Cortex of kidney (tissue), 1 donor: ENCODE measurements at places on chromosomes 3 and 15.

- no peak for DNase-seq
These were observed 129.8 kb downstream of the PPM1L start for GRCh38 chr3:160885791-160886286.

- no peak for DNase-seq
These were observed 293.8 kb downstream of the MEX3B start for GRCh38 chr15:81751816-81752545.

GRCh38 chr3:44584646-44585501, at the start of gene ZNF660:
ZNF660 (plus strand) TSS chr3:44584964; CDS start chr3:44594194, 9,230 bp downstream.
- no peak for DNase-seq

- no peak for DNase-seq
These were observed 318.6 kb downstream of the SUCLG2 start for GRCh38 chr3:67335813-67336212.

GRCh38 chr3:3189102-3189727, 9.7 kb upstream of the CRBN start:
- no peak for DNase-seq

DNA sequence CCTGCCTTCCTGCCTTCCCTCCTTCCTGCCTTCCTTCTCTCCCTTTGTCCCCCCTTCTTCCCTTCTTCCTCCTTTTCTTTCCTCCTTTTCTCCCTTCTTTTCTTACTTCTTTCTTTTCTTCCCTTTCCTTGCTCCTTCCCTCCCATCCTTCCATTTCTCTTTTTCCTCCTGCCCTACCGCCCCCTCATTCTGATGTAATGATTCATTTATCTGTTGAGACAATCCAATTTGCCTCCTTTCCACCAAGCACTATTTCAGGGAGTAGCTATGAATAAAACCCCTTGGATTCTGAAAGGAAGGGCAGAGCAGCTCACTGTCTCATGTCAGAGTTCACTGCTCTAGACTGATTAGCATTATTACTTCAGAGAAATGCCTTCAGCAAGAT, 462.6 kb downstream of the PDCD6IP start:
- no peak for DNase-seq

DNA sequence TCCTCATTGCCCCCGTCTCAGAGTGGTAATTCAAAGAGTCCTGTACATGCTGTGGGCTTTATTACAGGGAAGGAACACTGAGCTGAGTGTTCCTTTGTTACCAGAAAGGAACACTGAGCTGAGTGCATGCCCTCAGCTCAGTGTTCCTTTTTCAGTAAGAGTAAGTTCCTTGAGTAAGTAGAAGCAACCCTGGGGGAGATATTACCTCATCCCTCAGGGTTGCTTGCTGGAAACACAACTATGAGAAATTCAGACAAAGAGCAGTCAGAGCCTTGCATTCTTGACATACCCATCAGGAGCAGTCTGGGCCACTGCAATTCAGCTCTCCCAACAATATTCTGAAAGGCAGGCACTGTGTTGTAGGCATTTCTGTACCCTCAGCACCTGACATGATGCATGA, 17.0 kb downstream of the CHRM5 start:
- DNase-seq = no peak

- DNase-seq = no peak
These were observed 239.2 kb downstream of the GABRG3 start for GRCh38 chr15:27210176-27210575.

DNA sequence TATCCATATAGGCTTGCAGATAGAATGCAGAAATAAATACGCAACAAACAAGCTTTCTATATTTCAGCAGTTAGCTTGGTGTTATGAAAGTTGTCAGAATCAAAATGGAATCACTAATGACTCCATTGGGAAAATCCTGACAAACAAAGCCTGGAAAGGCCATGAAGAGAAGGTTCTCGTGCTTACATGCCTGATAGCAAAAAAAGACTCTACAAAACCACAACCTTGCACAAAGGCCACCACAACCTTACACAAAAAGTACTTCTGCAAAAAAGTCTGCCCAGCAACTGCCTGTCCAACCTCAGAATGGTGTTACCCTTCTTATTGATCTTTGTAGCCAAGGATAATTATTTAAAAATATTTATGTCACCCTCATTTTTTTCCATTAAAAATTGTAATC, 14.4 kb upstream of the PLSCR1 start:
- no peak for DNase-seq

GRCh38 chr3:186368717-186369116, 6.7 kb upstream of the DGKG start:
- DNase-seq = no peak

DNA sequence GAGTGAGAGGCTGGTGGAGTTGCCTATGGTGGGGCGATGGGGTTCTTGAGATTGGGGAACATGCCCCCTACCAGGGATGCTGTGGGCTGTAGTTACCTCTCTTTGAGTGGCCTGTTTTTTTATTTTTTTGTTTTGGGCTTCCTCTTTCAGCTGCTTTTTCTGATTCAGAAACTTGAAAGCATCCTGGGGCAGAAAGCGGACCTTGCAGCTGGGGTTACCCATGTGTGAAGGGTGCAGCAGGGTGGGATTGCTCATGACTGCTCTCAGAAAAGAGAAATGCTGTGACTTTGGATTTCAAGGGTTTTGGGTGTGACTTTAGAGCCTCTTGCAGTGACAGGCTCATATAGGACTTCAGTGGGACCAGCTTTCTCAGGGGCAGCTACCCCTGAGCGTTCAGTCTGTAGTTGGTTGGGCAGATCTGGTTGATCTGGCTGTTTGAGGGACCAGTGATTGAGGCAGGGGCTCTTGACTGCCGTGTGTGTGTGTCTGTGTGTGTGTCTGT, 1.8 kb downstream of the LIMD1 start:
- no peak for DNase-seq

- no peak for DNase-seq
These were observed 201.9 kb upstream of the MCTP2 start for GRCh38 chr15:94029495-94029894.

DNA sequence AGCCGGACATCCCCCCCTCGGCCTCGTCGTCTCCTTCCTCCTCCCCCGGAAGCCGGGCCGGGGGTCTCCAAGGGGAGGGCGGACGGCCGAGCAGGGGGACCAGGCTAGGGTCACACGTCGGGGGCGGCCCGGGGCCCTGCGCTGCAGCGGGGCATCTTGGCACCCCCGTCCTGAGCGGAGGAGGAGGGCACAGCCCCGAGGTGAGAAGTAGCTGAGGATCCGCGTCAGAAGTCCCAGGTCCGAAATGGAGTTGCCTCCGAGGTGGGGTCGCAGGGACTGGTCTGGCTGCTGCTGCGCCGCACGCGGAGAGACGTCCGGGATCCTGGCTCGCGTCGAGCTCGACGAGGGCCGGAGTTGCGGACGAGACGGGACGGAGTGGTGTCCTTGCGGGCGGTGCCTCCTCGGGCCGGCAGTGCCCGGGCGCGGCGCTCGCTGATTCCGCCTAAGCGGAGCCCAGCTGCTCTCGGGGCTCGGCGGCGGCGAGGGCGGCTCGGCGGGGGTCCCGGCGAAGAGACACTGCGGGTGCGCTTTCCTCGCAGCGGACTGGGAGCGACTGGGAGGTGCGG, at the start of gene ADCY5:
Gene ADCY5 (minus strand): TSS at position 555 of the 566 bp plus-strand sequence. CDS start 545 bp downstream, at position 10.
- DNase-seq = no peak

DNA sequence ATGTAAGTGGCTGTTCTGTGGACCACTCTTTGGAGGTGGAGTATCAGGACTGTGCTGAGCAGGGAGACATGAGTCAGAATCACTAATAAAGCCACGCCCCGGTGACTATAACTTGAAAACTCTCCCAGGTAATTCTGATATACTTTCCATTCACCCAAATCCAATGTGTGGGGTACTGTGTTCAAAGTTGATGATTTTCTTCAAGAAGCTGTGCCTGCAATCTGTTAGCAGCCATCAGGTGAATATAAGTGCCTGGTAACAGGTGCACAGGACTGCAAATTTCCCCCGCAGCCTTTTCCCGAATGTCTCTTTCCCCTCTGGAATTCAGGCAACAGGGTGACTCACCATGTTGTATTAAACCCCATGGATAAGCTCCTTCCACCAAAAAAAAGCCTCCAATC, 17.0 kb downstream of the MAGI1 start:
- DNase-seq = no peak

DNA sequence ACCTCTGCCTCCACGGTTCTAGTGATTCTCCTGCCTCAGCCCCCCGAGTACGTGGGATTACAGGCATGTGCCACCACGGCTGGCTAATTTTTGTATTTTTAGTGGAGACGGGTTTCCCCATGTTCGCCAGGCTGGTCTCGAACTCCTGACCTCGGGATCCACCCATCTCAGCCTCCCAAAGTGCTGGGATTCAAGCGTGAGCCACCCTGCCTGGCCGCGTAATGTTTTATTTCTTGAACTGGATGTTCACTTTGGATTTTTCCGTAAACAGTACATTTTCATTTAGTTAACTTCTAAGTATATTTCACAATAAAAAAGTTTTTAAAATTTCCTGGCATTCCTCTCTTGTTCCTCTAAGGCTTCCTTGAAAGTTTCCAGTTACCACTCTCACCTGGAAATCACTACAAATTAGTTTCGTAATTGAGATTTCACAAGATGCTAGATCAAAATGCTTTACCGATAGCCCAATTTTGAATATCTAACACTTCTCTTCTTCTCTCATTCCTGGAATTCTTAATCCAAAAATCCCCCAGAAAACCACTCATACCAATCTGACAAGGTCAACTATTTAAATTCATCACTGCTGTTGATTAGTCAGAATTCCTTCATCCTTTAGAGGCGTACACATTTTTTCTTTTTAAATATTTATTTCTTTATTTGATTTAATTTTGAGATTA, 44.7 kb upstream of the INO80 start:
- DNase-seq = no peak

GRCh38 chr15:51589881-51590568, 32.5 kb downstream of the DMXL2 start:
- DNase-seq = no peak

- no peak for DNase-seq
These were observed 45.6 kb downstream of the CCDC12 start for GRCh38 chr3:46930945-46931403.

- no peak for DNase-seq
These were observed 396.8 kb downstream of the CADM2 start for GRCh38 chr3:85355572-85355971.

DNA sequence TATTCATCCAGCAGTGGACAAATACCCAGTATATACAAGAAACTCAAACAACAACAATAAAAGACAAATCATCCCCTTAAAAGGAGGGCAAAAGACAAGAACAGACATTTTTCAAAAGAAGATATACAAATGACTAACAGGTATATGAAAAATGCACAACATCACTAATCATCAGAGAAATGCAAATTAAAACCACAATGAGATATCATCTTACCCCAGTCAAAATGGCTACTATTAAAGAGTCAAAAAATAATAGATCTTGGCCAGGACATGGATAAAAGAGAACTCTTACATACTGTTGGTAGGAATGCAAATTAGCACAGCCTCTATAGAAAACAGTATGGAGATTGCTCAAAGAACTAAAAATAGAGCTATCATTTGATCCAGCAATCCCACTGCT, 16.9 kb downstream of the DHX36 start:
- no peak for DNase-seq

DNA sequence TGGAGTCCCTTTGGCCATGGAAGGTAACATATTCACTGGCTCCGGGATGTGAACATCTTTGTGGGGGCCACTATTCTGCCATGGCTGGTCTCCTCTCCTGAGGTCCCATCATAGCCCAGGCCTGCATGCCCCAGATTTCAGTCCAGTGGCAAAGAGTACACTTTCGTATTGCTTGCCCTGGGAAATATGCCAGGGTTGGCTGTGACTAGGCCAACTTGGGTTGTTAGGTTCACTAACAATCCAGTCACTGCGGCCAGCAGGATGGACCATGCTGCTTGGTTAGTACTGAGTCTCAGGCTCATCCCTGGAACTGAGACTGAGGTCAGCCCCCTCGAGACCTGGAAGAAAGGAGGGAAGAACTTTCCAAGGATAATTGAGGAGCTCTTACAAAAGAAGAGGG, 9.8 kb upstream of the EEFSEC start:
- no peak for DNase-seq

DNA sequence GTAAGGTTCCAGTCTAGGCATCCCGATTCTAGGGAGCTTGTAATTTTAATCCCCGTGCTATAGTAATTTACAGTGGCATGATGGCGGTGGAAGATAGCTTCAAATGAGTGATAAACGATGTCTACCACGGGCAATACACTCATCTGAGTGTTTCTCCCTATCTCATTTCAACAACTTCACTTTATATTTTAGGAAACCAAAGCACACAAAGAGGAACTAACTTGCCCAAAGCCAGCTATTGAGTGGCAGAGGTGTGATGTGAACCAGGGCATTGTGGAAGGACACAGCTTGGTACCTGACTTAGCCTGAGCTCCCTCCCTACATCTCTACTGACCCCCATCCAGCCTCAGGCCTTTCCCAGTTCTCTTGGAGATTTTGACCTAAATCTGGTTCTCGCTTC, 16.9 kb upstream of the FILIP1L start:
- no peak for DNase-seq

GRCh38 chr15:79740561-79740960, 156.3 kb downstream of the MTHFS start:
- DNase-seq = no peak

GRCh38 chr3:167051421-167051820, 328.7 kb downstream of the ZBBX start:
- DNase-seq = no peak

- DNase-seq = no peak
These were observed 202.5 kb downstream of the MEIS2 start for GRCh38 chr15:36897834-36898233.

DNA sequence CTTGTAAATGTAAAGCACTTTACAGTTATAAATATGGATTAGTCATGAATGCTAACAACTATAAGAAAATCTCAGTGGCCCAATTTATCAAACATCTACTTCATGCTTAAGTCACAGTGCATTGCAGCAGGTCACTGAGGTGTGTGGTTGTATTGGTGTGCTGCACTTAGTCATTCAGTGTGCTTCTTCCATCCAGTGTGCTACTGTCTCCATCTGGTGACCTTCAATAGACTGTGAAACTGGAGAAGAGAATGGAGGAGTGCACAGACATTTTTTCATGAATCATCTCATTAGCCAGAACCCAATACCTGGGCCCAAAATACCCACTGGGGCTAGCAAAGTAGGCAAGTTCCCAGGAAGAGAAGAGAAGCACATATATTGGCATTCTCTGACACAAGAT, 199.6 kb downstream of the SHOX2 start:
- no peak for DNase-seq

GRCh38 chr15:84782346-84782745, 34.0 kb downstream of the ZNF592 start:
- DNase-seq = no peak
